ENCODE measurements at places on chromosomes 1 and 21. TPM values are rescaled to one million over a fixed set of nuclear protein-coding genes. Genes with fewer than 3 reads are reported as not detected.

DNA sequence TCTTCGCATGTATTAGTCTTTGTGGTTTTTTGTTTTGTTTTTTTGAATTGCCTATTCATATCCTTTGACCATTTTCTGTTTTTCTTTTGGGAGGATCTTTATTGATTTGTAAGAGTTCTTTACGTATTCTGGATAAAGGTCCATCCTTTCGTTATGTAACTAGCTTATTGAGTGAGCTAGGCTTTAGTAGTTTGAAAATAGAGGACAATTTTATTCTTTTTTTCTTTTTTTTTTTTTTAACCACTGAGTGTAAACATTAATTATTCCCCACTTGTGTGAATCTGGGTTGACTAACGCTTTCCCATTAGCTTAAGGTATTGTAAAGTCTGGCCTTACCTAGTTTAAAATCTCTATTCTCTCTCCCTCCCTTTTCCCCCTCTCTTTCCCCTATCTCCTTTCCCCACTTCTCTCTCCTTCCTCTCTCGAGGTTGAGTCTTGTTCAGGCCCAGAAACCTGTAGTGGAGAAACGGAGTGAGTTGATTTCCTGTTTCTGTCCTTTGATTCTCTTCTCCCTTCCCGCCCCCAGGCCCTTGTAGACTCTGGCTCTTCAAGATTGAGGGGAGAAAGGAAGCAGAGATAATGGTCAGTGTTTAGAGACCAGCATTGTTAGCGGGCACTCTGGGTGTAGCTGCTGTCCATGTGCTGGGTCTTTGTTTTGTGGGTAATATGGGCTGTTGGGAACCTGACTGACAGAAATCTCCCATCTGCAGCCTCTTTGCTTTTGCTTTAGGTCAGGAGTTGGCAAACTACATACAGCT lies 1.5 kb downstream of the MORC3 start:
- peak; percentile 88 for DNase-seq

- peak; percentile 90 for DNase-seq
Measured at GRCh38 chr1:109632671-109633346, 13.2 kb downstream of the AMPD2 start.

- no peak for DNase-seq
Measured at GRCh38 chr21:36767096-36767495, 68.2 kb downstream of the SIM2 start.

GRCh38 chr21:46428987-46429710 lies 29.5 kb upstream of the DIP2A start:
- DNase-seq: no peak

DNA sequence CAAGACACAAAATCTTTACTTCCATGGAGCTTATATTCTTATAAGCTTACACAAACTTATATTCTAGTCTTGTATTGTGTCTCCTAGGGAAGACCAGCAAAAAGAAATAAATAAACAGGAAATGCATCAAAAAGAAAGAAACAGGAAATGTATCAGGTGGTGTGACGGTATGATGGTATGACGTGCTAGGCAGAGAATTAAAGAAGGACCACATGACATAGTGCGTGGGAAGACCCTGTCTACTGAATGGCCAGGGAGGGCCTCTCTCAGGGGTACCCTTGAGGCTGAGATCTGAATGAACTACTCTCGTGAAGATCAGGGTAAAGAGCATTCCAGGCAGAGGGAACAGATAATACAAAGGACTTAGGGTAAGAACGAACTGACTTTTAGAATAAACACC lies 15.6 kb upstream of the WDR26 start:
- DNase-seq: no peak

DNA sequence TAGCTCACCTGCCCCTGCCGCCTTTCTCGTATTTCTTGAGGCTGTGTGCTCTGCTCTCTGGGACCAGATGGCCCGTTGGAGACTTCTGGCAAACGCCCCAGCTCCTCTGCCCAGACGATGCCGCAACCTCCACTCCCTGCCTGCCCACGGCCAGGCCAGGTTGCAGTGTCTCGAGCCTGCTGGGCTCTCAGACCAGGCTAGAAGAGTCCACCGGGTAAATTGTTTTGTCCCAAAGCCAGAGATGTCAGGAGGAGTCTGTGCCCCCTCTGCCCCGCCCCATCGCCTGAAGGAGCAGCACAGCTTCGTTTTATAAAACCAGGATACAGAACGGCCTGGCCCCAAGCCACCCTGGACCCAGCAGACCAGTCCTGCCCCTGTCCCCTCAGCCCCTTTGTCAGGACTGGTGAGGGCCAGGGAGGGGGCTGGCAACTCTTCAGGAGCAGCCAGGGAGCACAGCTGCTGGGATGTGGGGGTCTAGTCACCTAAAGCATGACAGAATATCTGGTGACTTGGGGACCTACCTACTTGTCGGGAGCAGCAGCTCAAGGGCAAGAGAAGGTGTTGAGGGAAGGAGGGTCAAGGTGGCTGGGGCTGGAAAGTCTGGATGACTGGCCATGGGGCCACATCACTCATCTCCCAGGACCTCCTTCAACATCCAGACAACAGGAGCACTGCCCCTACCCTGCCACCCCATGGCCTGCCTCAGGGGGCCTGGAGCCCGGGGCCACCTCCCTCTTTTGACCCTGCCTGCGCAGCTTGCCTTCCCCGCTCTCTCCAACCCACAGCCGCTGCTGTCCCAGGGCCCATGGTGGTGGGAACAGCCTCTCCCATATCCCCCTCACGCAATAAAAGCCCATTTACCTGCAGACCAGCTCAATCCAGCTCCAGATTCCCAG lies 33.9 kb upstream of the LBR start:
- DNase-seq: no peak

GRCh38 chr1:206049293-206049692 lies 3.7 kb upstream of the RHEX start:
- DNase-seq: no peak

DNA sequence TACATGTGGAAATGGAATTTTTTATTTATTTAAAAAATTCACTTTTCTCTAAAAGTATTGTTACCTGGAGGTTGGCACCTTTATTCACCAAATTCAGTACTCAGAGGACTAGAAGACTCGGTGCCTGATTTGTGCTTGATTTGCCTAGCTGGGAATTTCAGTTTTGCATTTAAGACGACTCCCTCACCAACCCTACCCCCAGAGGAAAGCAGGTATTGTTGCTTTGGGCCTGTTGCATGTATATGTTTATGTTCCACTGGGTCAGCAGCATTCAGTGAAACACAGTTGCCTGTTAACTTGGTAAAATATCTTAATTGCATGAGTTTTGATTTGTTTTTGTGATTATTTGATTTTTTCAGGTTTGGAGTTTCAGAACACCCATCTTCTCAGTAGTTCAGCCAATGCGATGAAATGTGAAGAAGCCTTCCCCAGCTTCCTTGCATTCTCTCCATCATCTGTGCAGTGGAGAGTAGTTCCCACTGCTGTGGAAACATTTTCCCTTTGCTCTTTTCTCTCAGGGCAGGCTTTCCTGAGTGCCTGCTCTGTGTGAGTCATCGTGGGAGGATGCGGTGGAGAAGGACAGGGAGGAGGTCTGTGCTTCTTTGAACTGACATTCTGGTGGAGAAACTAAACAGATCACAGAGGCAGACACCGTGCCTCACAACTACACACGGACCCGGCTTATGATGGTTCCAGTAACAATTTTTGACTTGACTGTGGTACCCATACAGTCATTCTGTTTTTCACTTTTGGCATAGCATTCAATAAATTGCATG lies 6.4 kb downstream of the ADARB1 start:
- no peak for DNase-seq

- DNase-seq: peak; percentile 78
Measured at GRCh38 chr1:85611856-85612255, 31.3 kb downstream of the CCN1 start.

- DNase-seq: peak; percentile 59
Measured at GRCh38 chr1:89780721-89781120, 40.1 kb upstream of the LRRC8D start.

GRCh38 chr1:10046356-10047085 lies 13.8 kb downstream of the UBE4B start:
- DNase-seq: peak; percentile 57

- DNase-seq: no peak
Measured at GRCh38 chr1:101408212-101409042, 171.6 kb downstream of the S1PR1 start.

- DNase-seq: no peak
Measured at GRCh38 chr1:87044424-87044823, 130.0 kb downstream of the HS2ST1 start.

DNA sequence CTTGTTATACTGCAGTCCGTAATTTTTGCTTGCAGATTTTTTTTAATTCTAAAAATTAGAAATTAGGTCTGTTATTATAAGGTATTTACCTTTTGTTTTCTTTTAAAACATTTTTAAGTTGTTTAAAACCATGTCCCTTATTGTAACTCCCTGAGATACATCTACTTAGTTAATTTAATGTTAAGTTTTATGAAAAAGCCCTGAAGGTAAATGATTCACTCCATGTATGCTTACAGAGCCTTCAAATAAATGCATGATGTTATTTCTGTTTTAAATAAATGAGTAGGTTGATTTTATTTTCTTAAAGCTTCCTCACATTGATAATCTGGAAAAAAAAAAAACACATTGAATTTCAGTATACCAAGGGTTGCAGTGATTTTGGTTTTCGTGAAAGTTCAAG lies 7.5 kb downstream of the SRSF11 start:
- no peak for DNase-seq

- DNase-seq: peak; percentile 70
Measured at GRCh38 chr1:53130878-53131589, 11.4 kb downstream of the SLC1A7 start.

DNA sequence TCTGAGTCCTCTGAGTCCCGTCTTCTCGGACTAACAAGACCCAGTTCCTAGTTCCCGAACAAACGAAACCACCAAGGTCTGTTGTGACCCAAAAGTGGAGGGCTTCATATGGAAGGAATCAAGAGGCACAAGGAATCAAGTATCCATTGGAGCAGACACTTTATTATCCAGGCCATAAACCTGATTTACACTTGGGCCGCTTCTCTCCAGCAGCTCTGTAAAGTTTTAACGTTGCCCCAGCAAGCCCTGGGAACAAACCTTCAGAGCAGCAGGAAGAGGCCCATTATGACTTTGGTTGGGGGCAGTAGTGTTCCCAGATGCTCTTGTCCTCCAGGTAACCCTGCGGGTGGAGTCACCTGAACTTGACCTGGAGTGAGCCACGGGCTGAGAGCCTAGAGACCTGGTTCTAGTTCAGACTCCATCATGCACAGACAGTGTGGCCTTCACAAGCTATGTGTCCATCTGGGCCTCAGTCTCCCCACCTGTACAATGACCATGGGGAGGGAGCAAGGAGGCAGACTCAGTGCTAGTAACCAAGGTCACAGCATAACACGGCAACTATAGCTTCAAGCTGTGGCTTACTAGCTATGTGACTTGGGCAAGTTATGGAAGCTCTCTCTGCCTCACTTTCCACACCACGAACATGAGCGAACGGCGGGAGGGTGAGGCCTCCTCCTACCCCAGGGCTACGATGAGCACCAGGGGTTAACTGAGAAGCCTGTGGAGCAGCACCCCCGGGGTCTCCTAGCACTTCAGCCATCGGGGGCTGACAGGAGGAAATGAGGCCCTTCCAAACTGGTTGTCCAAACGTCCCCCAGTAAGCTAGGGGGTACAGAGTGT lies 95.7 kb downstream of the GLIS1 start:
- no peak for DNase-seq

Gene ATP6V1G3
- not detected for polyA plus RNA-seq

Gene TTC39A
- polyA plus RNA-seq: 2.4 TPM

Gene CFHR5
- not detected for polyA plus RNA-seq

Gene SPRR2A
- polyA plus RNA-seq: not detected

Measured in muscle of leg (tissue), 16 donors.